Activated T-helper 2 cell treated with anti-CD3 and anti-CD28 coated beads, Interferon-gamma antibody, Interleukin-2, Interleukin-4, amounts not matched to agents 10 μg/mL and 5 μg/mL and 100 μg/mL, durations not matched to agents 14 hours and 24 hours and 36 hours (primary cell): ENCODE measurements at places on chromosomes 4 and X.

DNA sequence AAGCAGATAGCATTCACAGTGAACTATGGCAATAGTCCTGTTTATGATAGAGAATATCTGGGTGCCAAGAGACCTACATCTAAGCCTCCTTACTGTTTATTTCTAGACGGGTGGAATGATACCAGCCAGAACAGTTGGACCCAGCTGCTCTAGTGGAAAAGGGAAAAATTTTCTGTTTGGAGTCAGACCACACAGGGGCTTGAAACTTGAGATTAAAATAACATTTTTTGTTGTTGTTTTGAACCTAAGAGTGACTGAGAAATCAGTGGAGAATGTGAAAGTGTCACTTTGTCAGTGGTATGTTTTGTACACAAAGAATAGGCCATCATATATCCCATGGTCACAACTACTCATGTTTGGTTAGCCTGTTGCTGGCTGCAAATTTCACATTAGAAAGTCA lies 105.7 kb downstream of the AGTR2 start:
- DNase-seq, result no peak
- H3K36me3 ChIP-seq, result no peaks in the 10 kb centered on the region
- no peaks in the 10 kb centered on the region for H3K27me3 ChIP-seq
- H3K4me3 ChIP-seq, result no peak overlapping the region
- no peak overlapping the region for H3K27ac ChIP-seq
- no peaks in the 10 kb centered on the region for H3K4me1 ChIP-seq

DNA sequence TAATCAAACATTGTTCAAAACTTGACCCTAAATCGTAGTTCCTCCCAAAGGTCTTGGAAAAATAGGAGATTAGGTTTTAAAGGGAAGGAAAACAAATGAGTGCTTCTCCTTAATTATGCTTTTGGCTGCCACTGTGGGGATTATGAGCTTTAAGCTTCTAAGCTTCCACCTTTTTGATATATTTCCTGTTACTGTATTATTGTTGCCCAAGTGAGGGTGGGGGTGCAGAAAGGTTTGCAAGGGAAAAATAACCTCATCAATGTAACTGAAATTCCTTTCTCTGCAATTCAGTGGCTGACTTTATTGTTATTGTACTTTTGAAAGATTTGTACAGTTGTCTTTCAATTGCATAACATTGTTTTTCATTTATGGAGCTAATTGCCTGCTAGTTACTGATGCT lies 285.1 kb downstream of the FRMPD4 start:
- DNase-seq, result no peak
- H3K27ac ChIP-seq, result no peak overlapping the region
- no peaks in the 10 kb centered on the region for H3K4me1 ChIP-seq
- no peaks in the 10 kb centered on the region for H3K27me3 ChIP-seq

DNA sequence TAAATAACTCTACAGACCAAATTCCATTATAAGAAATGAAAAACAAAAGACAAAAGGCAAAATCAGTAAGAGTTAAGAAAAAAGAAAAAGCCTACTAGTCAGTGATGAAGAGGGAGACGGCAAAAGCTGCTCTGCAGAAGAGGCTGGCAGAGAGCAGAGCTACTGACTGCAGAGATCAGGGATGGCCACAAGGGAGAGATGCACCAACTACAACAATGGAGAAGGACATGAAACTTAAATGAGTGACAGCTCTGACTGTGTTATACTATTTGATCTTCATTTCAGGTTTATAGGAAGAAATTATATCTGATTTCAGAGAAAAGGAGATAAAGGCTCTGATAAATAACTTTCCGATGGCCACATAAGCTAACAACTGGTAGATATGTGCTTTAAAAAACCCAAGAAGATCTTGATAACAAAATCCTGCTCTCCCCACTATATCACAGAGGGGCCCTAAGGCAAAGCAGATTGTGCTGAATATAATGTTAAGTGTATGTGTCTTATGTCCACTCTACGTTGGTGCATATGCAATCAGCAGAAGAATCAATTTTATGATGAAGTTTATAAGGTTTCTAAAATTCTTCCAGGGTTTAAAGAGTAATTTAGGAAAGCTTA lies 58.4 kb upstream of the COX18 start:
- DNase-seq, result no peak
- peak overlapping the region; percentile 39 for H3K27ac ChIP-seq
- no peaks in the 10 kb centered on the region for H3K27me3 ChIP-seq
- no peak overlapping the region for H3K4me3 ChIP-seq
- H3K4me1 ChIP-seq, result peaks cover 8% of the 10 kb centered on the region

- DNase-seq, result peak; percentile 9
- H3K27me3 ChIP-seq, result peaks cover 41% of the 10 kb centered on the region
- no peak overlapping the region for H3K27ac ChIP-seq
Measured at GRCh38 chrX:118975831-118976598, 1.6 kb downstream of the LONRF3 start.

GRCh38 chr4:77599378-77599777 lies 6.2 kb upstream of the CXCL13 start:
- peaks cover 4% of the 10 kb centered on the region for H3K27me3 ChIP-seq
- peaks cover 52% of the 10 kb centered on the region for H3K4me1 ChIP-seq
- no peak overlapping the region for H3K4me3 ChIP-seq
- H3K27ac ChIP-seq, result no peak overlapping the region

DNA sequence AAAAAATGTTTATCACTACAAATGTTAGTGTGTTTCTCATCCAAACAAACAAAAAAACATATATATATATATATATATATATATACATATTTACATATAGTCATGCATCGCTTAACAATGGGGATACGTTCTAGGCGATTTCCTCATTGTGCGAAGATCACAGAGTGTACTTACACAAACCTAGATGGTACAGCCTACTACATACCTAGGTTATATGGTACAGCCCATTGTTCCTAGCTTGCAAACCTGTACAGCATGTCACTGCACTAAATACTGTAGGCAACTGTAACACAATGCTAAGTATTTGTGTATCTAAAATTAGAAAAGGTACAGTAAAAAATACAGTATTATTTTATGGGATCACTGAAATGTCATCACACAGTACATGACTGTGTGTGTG lies 16.4 kb upstream of the TMSB4X start:
- H3K4me3 ChIP-seq, result no peak overlapping the region
- peak overlapping the region; percentile 87 for H3K27ac ChIP-seq
- H3K27me3 ChIP-seq, result no peaks in the 10 kb centered on the region

GRCh38 chr4:92012899-92013867 lies 290.6 kb upstream of the GRID2 start:
- no peaks in the 10 kb centered on the region for H3K36me3 ChIP-seq
- DNase-seq, result no peak
- no peaks in the 10 kb centered on the region for H3K4me1 ChIP-seq
- no peak overlapping the region for H3K27ac ChIP-seq
- no peaks in the 10 kb centered on the region for H3K27me3 ChIP-seq

DNA sequence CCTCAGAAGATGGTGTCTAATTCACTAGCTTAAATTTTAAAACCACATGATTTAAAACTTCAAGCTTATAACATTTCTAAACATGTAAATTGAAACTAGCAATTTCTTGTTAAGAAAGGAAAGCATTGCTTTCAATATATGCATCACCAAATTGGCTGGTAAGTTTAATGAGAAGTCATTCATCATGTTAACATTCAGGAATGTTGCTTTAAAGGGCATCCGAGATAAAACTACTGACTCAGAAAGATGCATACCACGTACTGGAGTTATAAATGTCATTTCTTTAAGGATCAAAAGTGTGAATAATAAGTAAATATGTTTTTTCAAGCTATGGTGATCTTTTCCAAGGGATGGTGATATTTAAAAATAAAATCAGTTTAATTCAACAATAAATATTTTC lies 83.3 kb upstream of the VCX2 start:
- H3K4me3 ChIP-seq, result no peak overlapping the region
- H3K36me3 ChIP-seq, result no peaks in the 10 kb centered on the region
- no peaks in the 10 kb centered on the region for H3K27me3 ChIP-seq
- DNase-seq, result no peak
- H3K4me1 ChIP-seq, result no peaks in the 10 kb centered on the region

DNA sequence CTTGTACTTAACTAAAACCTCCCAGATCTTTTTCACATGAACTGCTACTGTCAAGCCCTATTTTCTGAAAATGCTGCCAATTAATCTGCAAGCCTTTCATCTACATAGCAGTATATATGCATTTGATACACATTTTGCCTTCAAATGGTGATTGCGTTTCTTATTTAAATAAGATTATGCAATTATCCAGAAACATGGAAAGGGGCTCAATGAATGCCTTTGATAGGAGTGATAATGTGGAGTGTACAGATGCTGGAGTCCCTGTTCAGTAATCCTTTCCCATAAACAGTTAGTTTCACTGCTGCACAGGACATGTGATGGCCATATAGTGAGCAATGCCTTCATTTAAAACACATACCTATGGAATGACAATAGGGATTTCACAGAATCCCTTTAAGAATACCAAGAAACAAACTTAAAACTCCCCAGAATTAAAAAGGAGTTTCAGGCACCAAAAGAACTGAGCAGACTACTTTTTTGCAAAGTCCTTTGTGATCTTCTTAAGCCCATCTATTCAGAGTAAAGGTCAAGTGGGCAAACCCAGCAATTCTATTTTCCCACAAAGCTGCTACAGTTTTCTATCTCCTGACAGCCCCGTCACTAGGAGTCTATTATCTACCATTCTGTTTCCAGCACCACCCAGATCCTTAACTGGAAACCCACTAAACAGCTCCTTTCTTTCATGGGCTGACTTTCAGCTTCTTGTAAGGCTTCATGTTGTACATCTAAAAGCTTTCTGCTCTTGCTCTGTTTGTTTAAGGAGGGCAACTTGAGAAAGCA lies 120.3 kb downstream of the UNC5C start:
- peaks cover 9% of the 10 kb centered on the region for H3K4me1 ChIP-seq
- no peak for DNase-seq
- H3K27me3 ChIP-seq, result no peaks in the 10 kb centered on the region
- H3K36me3 ChIP-seq, result no peaks in the 10 kb centered on the region
- no peak overlapping the region for H3K4me3 ChIP-seq

GRCh38 chrX:30521440-30522182 lies 56.0 kb downstream of the TASL start:
- H3K4me3 ChIP-seq, result no peak overlapping the region
- H3K27me3 ChIP-seq, result no peaks in the 10 kb centered on the region
- no peak for DNase-seq
- H3K27ac ChIP-seq, result no peak overlapping the region
- H3K36me3 ChIP-seq, result no peaks in the 10 kb centered on the region

- H3K27ac ChIP-seq, result peak overlapping the region; percentile 91
- H3K27me3 ChIP-seq, result no peaks in the 10 kb centered on the region
- H3K36me3 ChIP-seq, result peaks cover 69% of the 10 kb centered on the region
- DNase-seq, result peak; percentile 42
- peak overlapping the region; percentile 74 for H3K4me3 ChIP-seq
Measured at GRCh38 chrX:45806410-45807121, 605.9 kb upstream of the DIPK2B start.

- peaks cover 7% of the 10 kb centered on the region for H3K4me1 ChIP-seq
- no peak for DNase-seq
- H3K36me3 ChIP-seq, result peaks cover 24% of the 10 kb centered on the region
- no peak overlapping the region for H3K4me3 ChIP-seq
- no peak overlapping the region for H3K27ac ChIP-seq
Measured at GRCh38 chrX:44947995-44948394, 75.0 kb downstream of the KDM6A start.

DNA sequence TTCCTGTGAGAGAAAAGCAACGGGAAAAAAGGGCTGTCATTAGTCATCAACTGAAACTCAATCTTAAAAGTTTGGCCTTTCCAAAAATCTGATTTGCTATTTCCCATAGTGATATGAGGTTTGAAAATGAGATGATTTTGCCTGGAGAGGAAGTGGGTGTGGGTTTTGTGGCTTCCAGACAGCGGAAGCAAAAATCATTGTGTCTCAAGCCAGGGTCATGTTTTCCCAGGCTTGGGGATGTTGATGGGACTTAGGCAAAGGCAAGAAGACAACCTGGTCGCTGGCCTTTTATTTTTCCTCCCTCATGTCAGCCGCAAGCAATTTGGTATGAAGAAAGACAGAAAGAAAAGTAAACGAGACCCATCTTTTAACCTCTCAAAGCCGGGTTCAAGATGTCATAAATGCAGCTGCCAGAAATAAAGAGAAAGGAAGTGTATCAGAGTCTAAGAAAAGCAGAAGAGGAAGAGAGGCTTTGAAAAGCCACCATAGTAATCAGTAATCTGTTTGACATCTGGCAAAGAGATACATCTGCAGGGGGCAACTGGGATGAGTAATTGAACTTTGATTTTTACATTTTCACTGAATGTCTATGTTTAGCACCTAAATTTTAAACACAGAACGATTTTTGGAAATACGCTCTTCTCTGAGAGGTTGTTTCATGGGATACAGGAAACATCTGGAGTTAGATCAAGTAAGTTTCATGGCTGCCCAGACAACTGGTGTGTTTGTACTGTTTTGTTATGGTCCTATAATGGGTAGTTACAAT lies 521.6 kb upstream of the SLIT2 start:
- no peak overlapping the region for H3K27ac ChIP-seq
- no peak overlapping the region for H3K4me3 ChIP-seq
- DNase-seq, result no peak
- H3K4me1 ChIP-seq, result peaks cover 8% of the 10 kb centered on the region
- no peaks in the 10 kb centered on the region for H3K36me3 ChIP-seq
- H3K27me3 ChIP-seq, result no peaks in the 10 kb centered on the region

GRCh38 chr4:151806511-151806927 lies 45.7 kb upstream of the GATB start:
- no peaks in the 10 kb centered on the region for H3K4me1 ChIP-seq
- no peak overlapping the region for H3K27ac ChIP-seq
- DNase-seq, result no peak
- no peaks in the 10 kb centered on the region for H3K27me3 ChIP-seq
- no peak overlapping the region for H3K4me3 ChIP-seq

- no peak overlapping the region for H3K4me3 ChIP-seq
- H3K4me1 ChIP-seq, result no peaks in the 10 kb centered on the region
Measured at GRCh38 chr4:78953769-78954666, 14.8 kb upstream of the PAQR3 start.

- no peak overlapping the region for H3K27ac ChIP-seq
- DNase-seq, result no peak
- no peak overlapping the region for H3K4me3 ChIP-seq
- H3K36me3 ChIP-seq, result no peaks in the 10 kb centered on the region
- H3K4me1 ChIP-seq, result no peaks in the 10 kb centered on the region
Measured at GRCh38 chr4:52546449-52546848, 112.7 kb downstream of the USP46 start.

DNA sequence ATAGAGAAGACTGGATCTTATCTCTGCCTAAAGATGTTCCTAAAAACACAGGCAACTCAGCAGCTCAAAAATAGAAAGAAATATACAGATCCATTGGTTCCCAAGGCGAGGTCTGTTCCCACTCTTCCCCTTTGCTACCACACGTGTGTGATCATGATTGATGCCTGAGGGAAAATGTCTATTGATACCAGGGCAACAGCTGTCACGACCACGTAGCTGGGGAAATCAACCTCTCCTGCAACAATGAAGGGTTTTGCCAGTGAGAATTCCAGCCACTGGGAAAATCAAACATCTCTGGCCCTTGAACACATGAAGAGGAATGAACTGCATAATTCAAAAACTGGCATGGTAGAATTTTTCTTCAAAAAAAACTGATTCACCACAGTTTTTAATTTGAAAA lies 131.0 kb upstream of the MAP3K15 start:
- peaks cover 39% of the 10 kb centered on the region for H3K4me1 ChIP-seq
- DNase-seq, result no peak
- H3K27me3 ChIP-seq, result no peaks in the 10 kb centered on the region
- H3K36me3 ChIP-seq, result peaks cover 36% of the 10 kb centered on the region
- no peak overlapping the region for H3K4me3 ChIP-seq

- no peak overlapping the region for H3K27ac ChIP-seq
- H3K36me3 ChIP-seq, result no peaks in the 10 kb centered on the region
- H3K4me3 ChIP-seq, result no peak overlapping the region
- H3K4me1 ChIP-seq, result peaks cover 2% of the 10 kb centered on the region
Measured at GRCh38 chr4:186150926-186151325, 40.4 kb upstream of the CYP4V2 start.
